Panc1 (cell line): ENCODE measurements at places on chromosomes 11 and 22. TPM values are rescaled to one million over a fixed set of nuclear protein-coding genes. Genes with fewer than 3 reads are reported as not detected.

DNA sequence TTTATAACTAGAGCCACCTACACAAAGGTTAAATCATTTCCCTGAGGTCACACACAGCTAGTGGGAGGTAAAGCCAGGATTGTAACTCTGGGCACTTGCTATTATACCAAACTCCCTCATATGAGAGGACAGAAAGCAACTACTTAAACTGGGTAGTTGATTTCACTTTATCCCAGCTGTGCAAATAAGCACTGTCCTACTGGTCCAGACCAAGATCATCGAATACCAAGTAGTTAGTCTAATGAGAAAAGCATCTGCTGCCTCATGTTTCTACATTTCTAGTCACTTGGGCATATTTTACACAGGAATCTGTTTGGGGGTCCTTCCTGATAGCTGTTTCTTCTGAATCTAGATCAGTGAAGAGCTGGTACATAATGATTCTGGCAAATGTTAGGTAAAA is 178.6 kb upstream of the NARS2 start:
- no peak for DNase-seq

- DNase-seq = no peak
These were observed 526.3 kb upstream of the RAG2 start for GRCh38 chr11:37124384-37124783.

GRCh38 chr11:131694526-131695424 is 324.4 kb downstream of the NTM start:
- DNase-seq = peak; percentile 22

DNA sequence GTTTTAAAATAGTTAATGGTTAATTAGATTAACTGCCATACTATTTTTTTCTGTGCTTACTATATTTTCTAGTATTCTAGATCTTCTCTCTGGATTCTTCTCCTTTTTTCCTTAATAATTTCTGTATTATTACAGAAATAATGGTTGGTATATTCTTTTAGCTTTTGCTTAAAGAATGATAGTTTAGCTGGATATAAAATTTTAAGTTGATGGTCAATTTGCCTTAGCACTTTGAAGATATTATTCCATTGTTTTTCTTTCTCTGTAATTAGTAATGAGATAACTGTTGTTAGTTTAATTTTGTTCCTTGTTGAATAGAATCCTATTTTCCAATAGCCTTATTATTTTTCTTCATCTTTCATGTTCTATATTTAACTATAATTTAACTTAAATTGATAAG is 99.9 kb upstream of the NCAM1 start:
- no peak for DNase-seq

SCUBE2 gene
- total RNA-seq = 2.8 TPM

NXPE1 gene
- not detected for total RNA-seq
